Dorsolateral prefrontal cortex (tissue), 122 donors: ENCODE measurements at places on chromosomes 3 and 15. TPM values are rescaled to one million over a fixed set of nuclear protein-coding genes. Genes with fewer than 3 reads are reported as not detected.

The KBTBD13 gene
- total RNA-seq: not detected

The STAC gene
- not detected for total RNA-seq

GRCh38 chr3:113265231-113265630 is 53.9 kb downstream of the BOC start:
- no peak for DNase-seq

DNA sequence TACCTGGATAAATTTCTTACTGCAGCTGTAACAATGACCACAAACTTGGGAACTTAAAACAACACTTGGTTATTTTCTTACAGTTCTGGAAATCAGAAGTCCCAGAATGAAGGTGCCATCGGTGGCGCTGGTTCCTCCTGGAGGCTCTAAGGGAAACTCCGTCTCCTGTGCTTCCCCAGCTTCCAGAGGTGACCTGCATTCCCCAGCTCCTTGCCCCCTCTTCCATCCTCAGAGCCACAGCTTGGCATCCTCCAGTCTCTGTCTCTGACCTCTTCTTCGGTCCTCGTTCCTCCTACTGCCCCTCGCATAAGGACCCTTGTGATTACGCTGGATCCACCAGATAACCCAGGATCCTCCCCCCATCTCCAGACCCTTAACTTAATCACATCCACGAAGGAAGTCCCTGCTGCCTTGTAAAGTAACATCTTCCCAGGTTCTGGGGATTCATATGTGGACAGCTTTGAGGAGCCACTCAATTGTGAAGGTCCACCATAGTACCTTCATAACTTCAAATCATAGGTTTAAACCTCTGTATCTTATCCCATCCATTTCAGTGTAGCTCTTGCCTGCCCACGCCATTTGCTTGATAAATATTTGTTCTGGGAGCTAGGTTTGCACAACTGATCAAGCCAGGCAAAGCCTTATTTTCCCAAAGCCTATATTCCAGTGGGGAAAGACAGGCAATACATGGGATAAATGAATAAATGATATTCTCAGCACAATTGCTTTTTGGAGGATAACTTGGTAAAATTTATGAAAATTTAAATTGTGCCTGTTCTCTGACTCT is 34.8 kb downstream of the KLF15 start:
- no peak for DNase-seq

GRCh38 chr15:79154483-79155135 is 64.0 kb upstream of the RASGRF1 start:
- DNase-seq: no peak

- DNase-seq: no peak
These were observed 87.2 kb upstream of the NMNAT3 start for GRCh38 chr3:139764936-139765335.

DNA sequence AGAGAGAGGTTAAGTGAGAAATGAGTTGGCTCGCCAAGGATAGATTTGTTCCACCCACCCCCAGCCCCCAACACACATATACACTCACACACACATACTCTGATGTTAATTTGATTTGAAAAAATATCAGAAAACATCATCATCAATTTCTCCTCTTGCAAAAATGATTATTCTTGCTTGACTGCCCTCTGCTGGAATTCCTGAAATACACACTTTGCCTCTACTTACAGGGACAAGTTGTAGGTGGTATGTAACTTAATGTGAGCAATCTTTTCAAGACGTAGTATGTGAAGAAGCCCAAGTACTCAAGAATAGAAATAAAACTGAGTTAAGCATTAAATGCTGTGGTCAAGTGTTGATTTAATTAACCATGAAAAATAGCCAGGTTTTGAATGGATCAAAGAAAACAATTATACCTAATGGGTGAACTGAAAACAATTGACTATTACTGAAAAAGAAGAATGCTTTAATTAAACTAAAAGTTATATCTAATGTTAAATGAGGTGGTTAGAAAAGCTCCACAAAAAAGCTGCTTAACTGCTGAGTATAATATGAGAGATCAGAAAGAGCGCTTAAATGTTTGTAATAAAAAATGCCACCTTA is 46.6 kb upstream of the MDFIC2 start:
- DNase-seq: no peak

The ACP3 gene
- total RNA-seq: 1.2 TPM

DNA sequence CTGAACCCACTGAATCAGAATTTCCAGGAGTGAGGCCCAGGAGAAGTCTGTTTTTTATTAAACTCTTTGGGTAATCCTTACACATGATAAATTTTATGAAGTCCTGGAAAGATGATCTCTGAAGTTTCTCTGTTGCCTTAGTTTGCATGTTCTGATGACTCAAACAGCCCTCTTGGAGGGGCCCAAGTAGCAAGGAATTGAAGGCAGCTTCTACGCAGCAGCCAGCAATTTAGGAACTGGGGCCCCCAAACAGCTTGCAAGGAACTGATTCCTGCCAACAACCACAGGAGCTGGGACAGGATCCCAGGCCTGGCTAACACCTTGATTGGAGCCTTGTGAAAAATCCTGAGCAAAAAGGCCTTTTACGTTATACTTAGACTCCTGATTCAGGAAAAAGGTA is 5.4 kb upstream of the ACP3 start:
- DNase-seq: no peak

- DNase-seq: no peak
These were observed 14.0 kb downstream of the ETV5 start for GRCh38 chr3:186094696-186095425.

DNA sequence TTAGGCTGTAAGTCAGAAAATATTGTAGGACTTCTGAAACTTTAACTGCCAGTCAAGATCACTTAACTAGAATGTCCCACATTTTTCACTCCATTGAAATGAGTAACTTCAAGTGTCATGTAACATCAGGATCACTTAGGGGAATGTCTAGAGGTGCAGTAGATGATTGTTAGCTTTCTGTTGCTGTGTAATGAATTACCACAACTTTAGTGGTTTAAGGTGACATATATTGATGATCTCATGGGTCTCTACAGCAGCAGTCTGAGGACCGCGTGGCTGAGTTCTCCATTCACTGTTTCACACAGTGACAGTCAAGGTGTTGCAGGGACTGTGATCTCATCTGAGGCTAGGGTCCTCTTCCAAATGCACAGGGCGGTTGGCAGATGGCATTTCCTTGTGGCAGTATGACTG is 82.7 kb downstream of the SLC25A26 start:
- no peak for DNase-seq
